ENCODE measurements at places on chromosomes 4 and X. TPM values are rescaled to one million over a fixed set of nuclear protein-coding genes. Genes with fewer than 3 reads are reported as not detected.

- H3K27ac ChIP-seq: no peak overlapping the region
- no peaks in the 10 kb centered on the region for H3K4me1 ChIP-seq
- no peak overlapping the region for H3K4me3 ChIP-seq
- H3K27me3 ChIP-seq: peaks cover 4% of the 10 kb centered on the region
Measured at GRCh38 chrX:123361371-123361770, 177.3 kb downstream of the GRIA3 start.

DNA sequence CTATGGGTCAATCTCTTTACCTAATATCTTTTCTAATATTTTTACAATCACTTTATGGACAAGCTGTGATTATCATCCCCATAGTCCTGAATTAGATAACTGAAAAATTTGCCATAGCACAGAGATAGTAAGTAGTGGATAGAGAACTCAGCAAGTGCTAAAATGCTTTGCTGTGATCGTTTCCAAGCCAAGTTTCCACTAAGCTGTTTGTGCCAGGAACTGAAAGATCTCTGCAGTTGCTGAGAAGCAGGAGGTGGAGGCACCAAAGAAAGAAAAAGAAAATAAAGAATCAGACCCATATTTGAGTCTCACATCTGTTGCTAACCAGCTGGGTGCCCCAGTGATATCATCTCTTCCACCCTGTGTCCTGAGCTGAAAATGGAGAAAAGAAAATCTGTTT lies 605.6 kb upstream of the BOD1L1 start:
- no peaks in the 10 kb centered on the region for H3K4me1 ChIP-seq
- no peaks in the 10 kb centered on the region for H3K36me3 ChIP-seq
- H3K4me3 ChIP-seq: no peak overlapping the region
- DNase-seq: no peak

DNA sequence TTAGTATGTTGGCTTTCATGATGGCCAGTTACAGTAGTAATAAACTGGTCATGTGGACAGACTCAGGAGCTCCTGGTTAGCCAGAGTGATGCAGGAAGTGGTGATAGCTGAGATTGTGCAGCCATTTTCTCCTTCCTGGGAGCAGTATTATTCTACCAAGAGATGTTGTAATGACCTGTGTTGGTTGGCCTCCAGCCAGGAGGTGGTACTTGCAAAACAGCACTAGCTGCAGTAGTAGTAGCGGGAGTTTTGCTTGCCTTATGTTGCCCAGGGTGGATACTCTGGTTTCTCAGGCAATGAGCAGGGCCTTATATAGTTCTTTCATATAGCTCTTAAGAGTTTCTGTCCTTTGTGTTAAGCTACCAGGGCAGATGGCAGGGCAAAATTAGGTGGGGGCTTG lies 998.8 kb downstream of the GLUD2 start:
- no peaks in the 10 kb centered on the region for H3K27me3 ChIP-seq
- no peak overlapping the region for H3K4me3 ChIP-seq
- H3K4me1 ChIP-seq: no peaks in the 10 kb centered on the region
- H3K27ac ChIP-seq: no peak overlapping the region
- H3K36me3 ChIP-seq: no peaks in the 10 kb centered on the region

DNA sequence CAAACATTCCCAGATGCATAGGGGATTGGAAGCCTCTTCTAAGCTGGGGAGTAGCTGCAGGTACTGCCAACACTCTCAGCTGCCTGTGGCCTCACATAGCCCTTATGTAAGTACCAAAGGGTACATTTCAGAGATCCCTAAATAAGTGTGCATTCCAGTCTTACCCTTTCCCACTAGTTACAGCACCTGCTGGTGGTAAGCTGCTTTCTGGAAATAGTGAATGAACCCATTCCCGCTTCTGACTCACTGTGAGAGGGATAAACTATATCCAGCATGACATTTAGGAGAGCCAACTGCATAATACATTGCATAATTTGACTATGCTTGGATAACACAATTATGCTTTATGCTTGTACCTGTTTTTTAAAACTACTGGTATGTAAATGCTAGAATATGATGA lies 149.0 kb downstream of the FAM13A start:
- H3K36me3 ChIP-seq: no peaks in the 10 kb centered on the region
- DNase-seq: no peak
- H3K4me3 ChIP-seq: no peak overlapping the region
- H3K27ac ChIP-seq: no peak overlapping the region
- no peaks in the 10 kb centered on the region for H3K4me1 ChIP-seq

DNA sequence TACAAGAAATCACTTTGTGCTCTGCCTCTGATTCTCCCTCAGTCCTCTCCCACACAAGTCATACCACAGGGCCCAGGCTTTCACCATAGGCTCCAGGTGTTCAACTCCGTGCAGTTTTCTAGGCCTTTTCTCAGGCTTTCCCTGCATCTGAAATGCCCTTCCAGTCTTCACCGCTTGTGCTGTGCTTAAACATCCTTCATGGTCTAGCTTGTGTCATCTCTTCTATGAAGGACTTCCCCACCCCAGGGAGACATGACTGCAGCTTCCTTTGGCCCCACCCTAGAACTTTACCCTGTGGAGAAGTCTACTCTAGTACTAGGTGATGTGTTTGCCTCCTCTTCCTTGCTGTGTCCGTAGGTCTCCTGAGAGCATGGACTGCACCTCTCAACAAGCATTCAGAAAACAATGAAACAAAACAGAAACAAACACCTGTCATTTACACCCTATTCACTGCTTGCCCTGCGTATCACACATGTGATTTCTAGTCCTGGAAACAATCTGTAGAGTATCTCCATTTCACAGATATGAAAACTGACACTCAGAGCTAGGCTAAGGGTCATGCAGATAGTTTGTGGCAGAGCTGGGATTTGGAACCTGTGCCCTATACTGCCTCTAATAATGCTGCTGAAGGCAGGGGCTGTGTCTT lies 22.7 kb upstream of the LEF1 start:
- H3K27ac ChIP-seq: no peak overlapping the region
- DNase-seq: no peak
- H3K27me3 ChIP-seq: peaks cover 11% of the 10 kb centered on the region

Gene EPGN
- total RNA-seq: not detected

Gene CTAG2
- total RNA-seq: not detected

All from T-helper 17 cell (primary cell).